Progenitor cell of endocrine pancreas (in vitro differentiated cells): ENCODE measurements at places on chromosomes 5 and 9. TPM values are rescaled to one million over a fixed set of nuclear protein-coding genes. Genes with fewer than 3 reads are reported as not detected.
A peak's percentile ranks its signal among the peaks of the same experiment; 100 is the strongest.

The CNTNAP3 gene
- 1.6 and 1.7 TPM in 2 replicates for total RNA-seq

DNA sequence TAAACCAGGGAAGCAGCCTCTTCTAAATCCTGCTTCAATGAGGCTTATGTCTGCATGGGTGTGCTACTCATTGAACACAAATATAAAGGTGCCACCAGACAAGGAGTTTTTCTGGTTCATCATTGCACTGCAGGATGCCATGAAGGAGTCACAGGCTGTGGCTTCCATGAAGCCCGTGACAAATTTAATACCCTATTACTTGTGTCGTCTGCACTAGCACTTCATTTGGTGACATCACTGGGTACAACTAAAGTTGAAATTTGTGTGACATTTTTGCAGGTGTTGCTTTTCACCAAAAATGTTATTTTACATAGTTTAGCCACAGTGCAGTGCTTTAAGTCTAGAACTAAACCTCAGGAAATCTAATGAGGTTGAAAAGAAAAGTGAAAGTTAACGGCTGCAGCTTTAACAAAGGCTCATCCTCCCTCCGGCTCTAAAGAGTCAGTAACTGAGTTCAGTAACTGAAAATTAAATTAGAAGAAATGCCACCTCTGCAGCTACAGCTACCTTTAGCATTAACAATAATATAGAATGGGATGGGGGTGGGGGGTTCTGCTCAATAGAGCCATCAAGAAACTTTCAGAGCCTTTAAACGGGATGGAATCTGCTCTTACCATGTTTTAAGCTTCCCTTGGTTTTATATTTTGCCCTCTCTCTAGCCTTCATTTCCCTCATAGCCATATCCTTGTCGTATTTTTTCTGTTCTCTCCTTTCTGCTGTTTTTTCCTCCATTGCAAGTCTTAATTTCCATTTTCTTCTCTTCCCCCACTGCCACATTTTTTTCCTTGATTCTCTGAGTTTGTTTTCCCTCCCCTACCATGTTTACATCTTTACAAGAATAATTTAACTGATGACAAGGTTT, 233.8 kb upstream of the TMEM161B start:
- no peak for DNase-seq
- peaks cover 18% of the 10 kb centered on the region for H3K27me3 ChIP-seq
- H3K27ac ChIP-seq, result no peak overlapping the region

DNA sequence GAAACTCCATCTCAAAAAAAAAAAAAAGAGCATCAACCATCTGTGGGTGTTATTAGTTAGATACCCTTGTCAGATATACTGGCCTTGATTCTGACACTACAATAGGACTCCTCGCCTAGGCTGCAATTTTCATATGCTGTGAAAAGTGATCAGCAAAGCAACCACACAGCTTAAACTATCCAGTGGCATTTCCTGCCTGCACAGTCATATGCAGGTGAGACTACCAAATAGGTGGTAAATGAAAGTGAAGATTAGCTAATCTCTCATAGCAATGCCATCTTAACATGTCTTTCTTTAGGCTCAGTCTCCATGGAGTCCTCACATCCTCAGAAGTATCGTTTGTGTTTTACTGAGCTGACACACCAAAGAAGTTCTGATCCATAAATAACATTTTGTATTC, 40.8 kb downstream of the GRAMD2B start:
- no peak overlapping the region for H3K27ac ChIP-seq
- peaks cover 9% of the 10 kb centered on the region for H3K36me3 ChIP-seq
- peaks cover 24% of the 10 kb centered on the region for H3K4me1 ChIP-seq
- no peak overlapping the region for H3K4me3 ChIP-seq
- H3K27me3 ChIP-seq, result no peaks in the 10 kb centered on the region

DNA sequence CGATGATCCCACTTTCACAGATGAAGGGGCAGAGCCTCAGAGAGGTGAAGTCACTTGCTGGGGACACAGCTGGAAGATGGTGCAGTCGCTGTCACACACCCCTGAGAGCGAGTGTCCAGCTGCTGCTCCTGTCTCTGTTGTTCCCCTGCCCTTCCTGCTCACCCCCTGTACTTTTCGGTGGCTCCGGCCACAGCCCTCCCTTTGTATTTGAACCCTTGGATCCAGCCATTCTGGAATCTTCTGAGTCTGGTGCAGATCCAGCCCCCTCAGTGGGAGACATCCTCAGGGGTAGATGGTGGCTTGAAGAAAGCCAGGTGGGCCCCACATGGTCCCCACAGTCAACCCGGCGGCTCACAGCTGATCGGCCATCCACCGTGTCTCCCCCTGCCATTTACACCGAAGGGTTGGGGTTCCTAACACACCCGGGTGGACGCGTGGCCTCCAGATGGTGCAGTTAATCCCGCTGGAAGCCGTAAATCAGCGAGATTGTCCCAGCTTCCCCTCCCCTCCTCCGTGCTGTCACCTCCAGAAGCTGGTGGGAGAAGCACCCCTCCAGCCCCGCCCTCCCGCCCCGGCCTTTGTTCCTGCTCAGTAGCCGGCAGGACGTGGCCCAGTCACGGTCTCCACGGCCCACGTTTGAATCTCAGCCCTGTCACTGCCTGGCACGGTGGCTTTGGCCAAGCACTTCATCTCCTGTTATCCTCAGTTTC, 204.8 kb downstream of the C9orf50 start:
- no peak for DNase-seq
- H3K27ac ChIP-seq, result peak overlapping the region; percentile 10
- no peaks in the 10 kb centered on the region for H3K36me3 ChIP-seq
- peaks cover 21% of the 10 kb centered on the region for H3K4me1 ChIP-seq
- peaks cover 15% of the 10 kb centered on the region for H3K27me3 ChIP-seq

DNA sequence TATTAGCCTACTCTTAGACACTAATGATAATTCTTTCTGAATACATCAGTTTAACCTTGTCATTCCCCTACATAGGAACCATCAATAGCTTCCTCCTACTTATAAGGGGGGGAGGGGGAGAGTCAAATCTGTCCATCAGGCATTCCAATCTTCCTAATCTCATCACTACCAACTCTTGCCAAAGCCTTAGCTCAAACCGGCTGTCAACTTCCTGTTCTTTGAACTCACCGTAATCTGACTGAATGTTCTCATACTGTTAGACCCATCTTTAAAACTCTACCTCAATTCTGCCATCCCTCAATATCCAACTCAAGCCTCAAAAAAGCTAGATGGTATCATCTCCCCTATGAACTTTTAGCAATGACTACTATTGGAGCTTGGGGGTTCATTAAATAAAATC, 41.9 kb upstream of the RNF38 start:
- H3K27me3 ChIP-seq, result no peaks in the 10 kb centered on the region
- DNase-seq, result no peak
- H3K36me3 ChIP-seq, result peaks cover 5% of the 10 kb centered on the region
